ENCODE measurements at places on chromosomes 7 and 10. TPM values are rescaled to one million over a fixed set of nuclear protein-coding genes. Genes with fewer than 3 reads are reported as not detected.

DNA sequence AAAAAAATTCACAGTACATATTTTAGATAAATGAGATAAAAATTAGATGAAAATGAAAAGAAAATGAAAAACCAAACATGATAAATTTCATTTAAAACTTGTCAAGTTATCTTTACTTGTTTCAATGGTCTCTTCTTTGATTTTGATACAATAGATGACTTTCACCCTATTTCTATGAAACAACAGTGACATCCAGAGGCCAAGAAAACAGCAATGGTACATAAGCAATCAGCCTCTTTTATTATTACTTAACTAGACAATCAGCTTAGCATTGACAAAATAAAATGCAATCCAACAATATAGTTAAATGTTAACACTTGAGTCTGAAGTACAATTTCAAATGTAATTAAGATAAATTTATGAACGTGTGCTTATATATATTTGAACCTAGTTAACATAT lies 74.8 kb upstream of the GPR37 start:
- DNase-seq: peak; percentile 10

YWHAG gene
- 109 TPM for polyA plus RNA-seq

PTPRN2 gene
- 6.6 TPM for polyA plus RNA-seq

TMEM176A gene
- polyA plus RNA-seq: 5.8 TPM

- DNase-seq: peak; percentile 96
Observed at GRCh38 chr10:28676968-28677887, at the start of gene BAMBI. Gene BAMBI, plus strand, starts transcription at chr10:28677521. Its CDS starts 377 bp downstream, at chr10:28677898.

DNA sequence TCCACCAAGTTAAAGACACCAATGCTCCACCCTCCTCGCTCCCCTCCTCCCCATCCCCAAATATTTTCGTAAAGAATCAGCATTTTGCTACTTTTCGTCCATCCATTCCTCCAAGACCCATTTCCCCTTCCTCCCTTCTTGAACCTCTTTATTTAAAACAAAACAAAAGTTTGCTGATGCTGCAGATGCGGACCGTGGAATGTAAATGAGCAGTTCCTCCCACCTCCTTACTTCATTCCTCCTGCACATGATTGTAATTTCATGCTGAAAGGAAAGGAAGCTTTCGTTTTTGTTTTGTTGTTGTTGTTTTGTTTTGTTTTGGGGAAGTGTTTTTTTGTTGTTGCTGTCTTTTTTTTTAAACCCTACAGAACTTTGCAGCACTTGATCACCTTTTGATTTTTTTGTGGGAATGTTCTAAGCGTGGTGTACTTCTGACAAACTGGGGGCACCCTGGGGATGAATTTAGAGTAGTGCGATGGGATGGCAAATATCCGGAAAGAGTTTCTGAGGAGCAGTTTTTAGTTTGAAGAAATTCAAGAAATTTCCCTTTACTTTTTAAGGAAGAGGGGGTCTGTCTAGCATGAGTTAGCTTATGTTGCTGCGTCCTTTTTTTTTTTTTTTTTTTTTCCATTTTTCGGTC lies 177.3 kb downstream of the TCF7L2 start:
- DNase-seq: no peak

DNA sequence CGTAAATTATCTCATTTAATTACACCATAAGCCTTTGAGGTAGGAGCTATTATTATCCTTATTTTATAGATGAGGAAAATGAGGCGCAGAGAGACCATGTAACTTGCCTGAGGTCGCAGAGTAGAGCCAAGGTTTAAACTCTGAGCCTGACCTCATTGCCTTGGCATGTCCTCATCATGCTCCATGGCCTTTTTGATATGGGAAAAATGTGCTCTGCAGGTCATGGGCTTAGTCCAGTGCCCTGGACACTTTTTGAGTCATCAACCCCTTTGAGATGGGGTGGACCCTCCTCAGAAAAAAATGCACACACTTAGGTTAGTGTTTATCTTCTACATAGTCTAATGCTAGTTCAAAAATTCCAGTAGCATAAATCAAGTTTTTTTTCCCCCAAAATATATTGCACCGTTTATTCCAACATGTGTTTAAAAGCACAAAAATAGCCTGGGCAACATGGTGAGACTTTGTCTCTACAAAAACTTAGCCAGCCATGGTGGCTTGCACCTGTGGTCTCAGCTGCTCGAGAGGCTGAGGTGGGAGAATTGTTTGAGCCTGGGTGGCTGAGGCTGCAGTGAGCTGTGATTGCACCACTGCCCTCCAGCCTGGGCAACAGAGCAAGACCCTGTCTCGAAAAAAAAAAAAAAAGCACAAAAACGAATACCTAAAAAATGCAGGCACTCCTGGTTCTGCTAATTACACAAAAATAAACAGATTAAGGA lies 28.6 kb upstream of the TMEM178B start:
- no peak for DNase-seq

DNA sequence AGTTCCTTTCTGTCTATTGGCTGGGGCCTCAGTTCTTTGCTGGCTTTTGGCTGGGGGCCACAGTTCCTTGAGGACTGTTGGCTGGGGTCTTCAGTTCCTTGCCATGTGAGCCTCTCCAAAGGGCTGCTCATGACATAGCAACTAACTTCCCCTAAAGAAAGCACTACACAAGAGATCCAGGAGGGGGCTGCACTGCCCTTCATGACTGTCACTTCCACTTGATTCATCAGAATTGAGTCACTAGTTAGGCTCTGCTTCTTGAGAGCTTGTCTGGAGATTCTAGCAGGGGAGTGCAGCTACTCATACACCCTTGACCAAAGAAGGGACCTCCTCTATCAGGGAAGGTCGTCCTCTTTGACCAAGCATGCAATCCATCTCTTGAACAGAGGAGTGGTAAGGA lies 38.0 kb upstream of the MKX start:
- no peak for DNase-seq

GRCh38 chr10:49118430-49119074 lies 3.2 kb upstream of the VSTM4 start:
- DNase-seq: no peak

SORBS1 gene
- polyA plus RNA-seq: 42.2 TPM

- no peak for DNase-seq
Observed at GRCh38 chr10:79563426-79563825, 3.2 kb upstream of the SFTPA2 start.

- no peak for DNase-seq
Observed at GRCh38 chr7:146902728-146903127, 786.1 kb downstream of the CNTNAP2 start.

DNA sequence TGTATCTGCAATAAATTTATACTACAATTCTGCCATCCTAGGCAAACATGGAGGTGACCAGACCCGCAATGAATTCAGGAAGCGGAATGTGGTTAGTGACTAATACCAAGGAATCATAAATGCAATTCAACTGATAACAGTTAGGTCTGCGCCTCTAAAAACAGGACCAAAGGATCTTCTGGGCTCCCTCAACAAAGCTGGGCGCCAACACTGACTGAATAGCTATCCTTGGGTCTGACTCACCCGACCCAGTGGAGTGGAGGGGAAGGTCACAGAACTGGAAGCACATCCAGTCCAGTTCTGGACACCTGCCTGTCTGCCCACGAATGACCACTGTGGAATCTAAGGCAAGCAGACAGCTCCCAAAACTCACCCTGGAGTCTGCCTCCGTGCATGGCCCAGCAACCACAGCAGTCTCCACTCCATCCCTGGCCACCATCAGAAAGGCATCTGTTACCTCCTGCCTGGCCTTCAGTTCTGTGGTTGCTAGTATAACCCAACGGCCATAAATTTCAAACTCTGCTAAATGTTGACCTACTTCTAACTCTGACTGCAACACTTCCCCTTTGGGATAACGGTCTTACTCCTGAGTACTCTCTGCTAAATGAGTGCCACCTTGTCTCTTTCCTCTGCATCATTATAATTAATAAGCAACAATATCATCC lies 43.0 kb upstream of the DLX6 start:
- DNase-seq: no peak

RBP3 gene
- 0.06 TPM for polyA plus RNA-seq

NANOS1 gene
- polyA plus RNA-seq: 5.3 TPM

- DNase-seq: no peak
Observed at GRCh38 chr7:72098807-72099580, 313.1 kb downstream of the CALN1 start.

CLDN3 gene
- 10.0 TPM for polyA plus RNA-seq

GRCh38 chr7:102193806-102194205 lies 92.9 kb upstream of the SH2B2 start:
- no peak for DNase-seq

DNA sequence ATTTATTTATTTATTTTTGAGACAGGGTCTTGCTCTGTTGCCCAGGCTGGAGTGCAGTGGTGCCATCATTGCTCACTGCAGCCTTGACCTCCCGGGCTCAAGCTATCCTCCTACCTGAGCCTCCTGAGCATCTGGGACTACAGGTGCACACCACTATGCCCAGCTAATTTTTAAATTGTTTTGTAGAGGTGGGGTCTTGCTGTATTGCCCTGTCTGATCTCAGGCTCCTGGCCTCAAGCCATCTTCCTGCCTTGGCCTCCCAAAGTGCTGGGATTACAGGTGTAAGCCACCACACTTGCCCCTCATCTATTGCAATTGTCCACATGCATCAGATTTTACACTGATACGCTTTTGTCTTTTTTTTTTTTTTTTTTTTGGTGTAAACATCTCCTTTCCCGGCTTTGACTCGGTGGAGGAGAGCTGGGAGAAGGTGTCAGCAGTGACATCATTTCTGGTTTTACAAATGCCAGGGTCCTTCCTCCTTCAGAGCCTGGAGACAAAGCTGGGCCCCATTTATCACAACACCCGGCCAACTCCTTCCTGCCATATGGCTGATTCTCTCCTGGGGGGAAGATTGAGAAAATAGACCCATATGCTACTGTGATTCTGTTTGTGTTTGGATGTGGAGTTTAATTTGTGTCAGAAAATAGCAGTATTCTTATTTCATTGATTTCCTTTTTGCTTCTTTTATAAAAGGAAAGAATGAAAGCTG lies 61.3 kb downstream of the GALNT17 start:
- no peak for DNase-seq

DNA sequence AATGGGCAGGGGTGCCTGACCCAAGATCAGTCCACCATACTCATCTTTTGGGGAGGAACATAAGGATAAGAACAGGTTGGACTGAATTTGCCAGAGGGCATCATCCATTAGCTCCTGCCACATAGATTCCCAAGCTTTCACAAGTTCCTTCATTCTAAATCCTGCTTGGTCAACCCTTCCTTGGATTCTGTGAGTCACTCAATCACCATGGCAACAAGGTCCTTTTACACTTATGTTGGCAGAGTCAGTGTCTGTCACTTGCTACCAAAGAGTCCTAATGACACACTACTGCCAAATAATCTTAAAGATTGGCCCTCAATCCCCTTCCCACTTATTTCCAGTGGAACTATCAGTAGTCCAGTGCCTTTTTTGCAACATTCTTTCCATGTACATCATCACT lies 5.0 kb upstream of the LGI1 start:
- DNase-seq: no peak

DNA sequence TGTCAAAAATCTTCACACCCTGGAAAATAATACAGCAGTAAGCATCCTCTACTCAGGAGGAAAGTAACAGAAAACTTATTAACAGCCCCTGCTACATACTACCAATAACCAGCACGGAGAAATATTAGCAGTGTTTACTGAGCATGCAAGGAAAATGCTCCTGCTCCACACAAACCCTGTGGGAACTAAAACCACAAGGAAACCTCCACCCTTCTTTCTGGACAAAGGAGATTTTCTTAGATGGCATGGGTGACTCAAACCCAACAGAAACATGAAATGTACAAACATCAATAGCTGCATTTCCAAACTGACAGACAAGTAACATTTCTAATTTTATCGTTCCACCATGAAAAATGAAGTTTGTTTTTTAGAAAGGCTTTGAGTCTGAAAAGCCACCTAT lies 113.4 kb downstream of the VPS41 start:
- no peak for DNase-seq

DNA sequence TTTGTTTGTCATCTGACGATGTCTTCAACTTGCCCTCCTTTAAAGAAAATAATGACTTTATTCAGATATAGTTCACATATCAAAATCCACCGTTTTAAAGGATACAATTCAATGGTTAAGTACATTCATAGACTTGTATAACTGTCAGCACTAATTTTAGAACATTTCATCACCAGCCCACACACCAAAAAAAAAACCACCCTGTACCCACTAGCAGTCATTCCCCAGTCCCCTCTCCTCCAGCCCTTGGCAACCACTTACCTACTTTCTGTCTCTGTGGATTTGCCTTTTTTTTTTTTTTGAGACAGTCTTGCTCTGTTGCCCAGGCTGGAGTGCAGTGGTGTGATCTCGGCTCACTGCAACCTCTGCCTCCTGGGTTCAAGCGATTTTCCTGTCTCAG lies 5.3 kb upstream of the HILPDA start:
- no peak for DNase-seq

MMD2 gene
- not detected for polyA plus RNA-seq

DENND11 gene
- polyA plus RNA-seq: 50.4 TPM

GRCh38 chr10:36779238-36779846 lies 346.1 kb upstream of the ANKRD30A start:
- peak; percentile 38 for DNase-seq

SLC18A2 gene
- polyA plus RNA-seq: 0.13 TPM

OR6V1 gene
- polyA plus RNA-seq: not detected
